Activated T-cell treated with anti-CD3 and anti-CD28 coated beads for 24 hours (primary cell): ENCODE measurements at places on chromosomes 7 and 10.

- no peak for DNase-seq
These were observed 21.1 kb upstream of the SH2D4B start for GRCh38 chr10:80516506-80517075.

GRCh38 chr10:964321-964987 lies 23.8 kb upstream of the GTPBP4 start:
- DNase-seq, result no peak

- no peak for DNase-seq
These were observed 17.9 kb upstream of the MNX1 start for GRCh38 chr7:157028199-157028903.

DNA sequence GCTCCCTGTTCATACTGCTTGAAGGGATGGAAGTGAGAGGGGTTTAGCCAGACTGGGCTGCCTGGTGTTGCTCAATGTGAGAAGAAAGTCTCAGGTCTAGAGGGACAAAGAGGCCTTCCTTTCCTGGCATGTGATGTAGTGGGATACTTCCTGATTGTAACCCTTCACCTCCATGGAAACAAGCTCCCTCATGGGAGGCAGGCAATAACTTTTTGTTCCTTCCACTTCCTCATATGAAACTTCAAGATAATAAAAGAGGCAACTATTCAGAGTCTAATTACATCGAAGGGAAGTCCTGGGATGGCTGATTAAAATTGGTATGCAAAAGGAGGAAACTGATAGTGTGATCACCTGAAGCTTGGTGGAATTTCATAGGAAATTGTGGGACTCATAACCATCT lies 84.1 kb upstream of the ETV1 start:
- DNase-seq, result no peak

GRCh38 chr7:158361326-158361946 lies 226.2 kb downstream of the PTPRN2 start:
- DNase-seq, result no peak

GRCh38 chr10:67969875-67970274 lies 85.4 kb downstream of the SIRT1 start:
- no peak for DNase-seq

DNA sequence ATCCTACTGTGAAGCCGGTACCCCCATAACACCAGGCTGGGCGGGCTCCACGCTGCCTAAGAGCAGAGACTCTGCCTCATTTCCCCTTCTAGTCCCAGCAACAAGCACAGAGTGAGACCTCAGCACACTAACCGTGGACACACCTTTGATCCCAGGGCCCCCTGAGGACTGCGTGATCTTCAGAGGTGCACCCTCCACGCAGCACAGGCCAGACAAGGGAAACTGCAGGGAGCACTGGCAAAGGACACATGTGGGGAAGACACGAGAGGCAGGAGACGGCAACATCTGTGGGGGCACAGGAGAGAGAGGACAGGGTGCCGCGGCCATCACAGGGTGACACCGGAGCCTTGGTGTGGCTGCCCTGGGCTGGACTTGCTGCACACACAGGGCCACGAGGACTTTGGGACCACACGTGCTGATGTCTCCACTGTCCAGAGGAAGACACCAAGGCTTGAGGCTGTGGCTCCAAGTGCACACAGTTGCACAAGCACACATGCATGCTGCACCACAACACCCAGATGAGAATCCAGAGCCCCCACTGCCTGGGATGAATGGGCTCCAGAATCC lies 128.8 kb downstream of the PTPRN2 start:
- no peak for DNase-seq

DNA sequence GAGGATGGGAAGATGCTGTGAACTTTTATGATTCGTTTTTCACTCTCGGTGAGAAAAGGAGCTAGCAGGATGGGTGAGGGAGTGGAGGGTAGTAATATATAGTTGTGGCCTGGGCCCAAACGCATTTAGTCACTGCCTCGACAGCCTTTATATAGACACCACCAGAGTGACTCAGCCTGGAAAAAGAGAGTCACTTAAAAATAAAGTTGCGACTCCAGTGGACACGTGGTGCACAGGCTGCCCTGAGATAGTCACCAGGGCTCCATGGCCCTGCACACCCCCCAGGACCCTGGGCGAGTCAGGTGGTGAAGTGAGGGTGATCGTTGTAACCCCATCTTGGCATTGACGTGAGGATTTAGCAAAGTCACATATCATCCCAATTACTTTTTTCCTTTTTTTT lies 106.7 kb downstream of the CUX1 start:
- peak; percentile 7 for DNase-seq

DNA sequence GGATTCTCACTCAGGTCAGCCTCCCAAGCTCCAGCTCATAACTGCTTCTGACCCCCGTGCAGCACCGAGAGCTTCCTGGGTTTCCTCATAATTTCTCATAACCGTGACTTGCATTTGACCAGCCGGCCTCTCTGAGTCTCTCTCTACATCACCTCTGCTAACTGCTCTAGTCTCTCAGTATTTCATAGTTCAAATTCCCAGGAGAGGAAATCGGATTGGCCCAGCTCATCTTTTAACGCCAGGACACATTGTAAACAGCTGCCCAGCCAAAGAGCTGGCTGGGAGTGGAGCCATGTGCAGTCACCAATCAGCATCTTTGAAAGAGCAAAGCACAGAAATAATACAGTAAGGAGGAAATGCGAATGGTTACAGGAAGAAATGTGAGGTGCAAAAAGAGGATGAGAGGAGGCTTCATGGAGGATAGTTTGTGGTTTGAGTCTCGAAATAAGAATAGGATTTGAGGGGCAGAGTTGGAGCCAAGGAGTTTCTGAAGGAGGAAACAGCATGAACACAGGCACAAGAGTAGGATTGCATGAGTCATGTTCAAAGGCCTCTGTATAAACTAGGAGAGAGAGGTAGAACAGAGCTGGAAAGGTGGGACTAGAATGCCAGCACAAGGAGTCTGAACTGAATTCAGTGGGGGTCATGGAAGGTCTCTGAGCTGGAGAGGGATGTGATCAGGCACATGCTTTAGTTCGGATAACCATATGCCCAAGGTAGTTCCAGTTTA lies 15.2 kb upstream of the LBX1 start:
- no peak for DNase-seq

DNA sequence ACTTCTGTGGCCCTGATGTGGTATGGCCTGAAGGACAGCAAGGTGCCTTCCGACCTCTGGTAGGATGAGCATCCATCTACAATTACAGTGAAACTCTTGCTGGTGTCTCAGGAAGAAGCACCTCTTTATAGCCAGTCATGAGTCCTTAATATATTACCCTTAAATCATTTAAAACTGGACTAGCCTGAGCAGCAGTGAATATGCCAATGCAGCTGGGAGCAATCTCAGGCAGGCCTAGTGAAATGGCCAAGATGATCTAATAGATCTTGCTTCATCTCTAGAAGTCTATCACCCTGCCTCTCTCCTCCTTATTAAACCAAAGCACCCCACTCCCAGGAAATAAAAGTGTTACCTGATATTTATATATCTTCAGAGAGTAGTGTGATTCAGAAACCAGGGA lies 66.7 kb upstream of the SORCS3 start:
- DNase-seq, result no peak
